Thoracic aorta (tissue), 2 donors: ENCODE measurements at places on chromosomes 6 and 20. TPM values are rescaled to one million over a fixed set of nuclear protein-coding genes. Genes with fewer than 3 reads are reported as not detected.

The PTCRA gene
- not detected for total RNA-seq

The C4A gene
- 162 TPM for total RNA-seq

The CFB gene
- 142 TPM for total RNA-seq

The CST5 gene
- total RNA-seq: not detected

- no peaks in the 10 kb centered on the region for H3K27me3 ChIP-seq
- H3K27ac ChIP-seq: no peak overlapping the region
- H3K4me1 ChIP-seq: no peaks in the 10 kb centered on the region
- no peak for DNase-seq
- H3K4me3 ChIP-seq: no peak overlapping the region
Observed at GRCh38 chr20:23584434-23585199, 16.3 kb upstream of the CST9L start.

GRCh38 chr6:101663100-101663499, 269.6 kb downstream of the GRIK2 start:
- H3K4me1 ChIP-seq: no peaks in the 10 kb centered on the region
- no peak overlapping the region for H3K27ac ChIP-seq
- H3K4me3 ChIP-seq: no peak overlapping the region
- H3K36me3 ChIP-seq: no peaks in the 10 kb centered on the region
- no peak for DNase-seq
- no peaks in the 10 kb centered on the region for H3K27me3 ChIP-seq

GRCh38 chr6:106757722-106758467, 128.5 kb downstream of the QRSL1 start:
- H3K4me1 ChIP-seq: no peaks in the 10 kb centered on the region
- H3K4me3 ChIP-seq: no peak overlapping the region
- no peaks in the 10 kb centered on the region for H3K27me3 ChIP-seq
- H3K36me3 ChIP-seq: no peaks in the 10 kb centered on the region

DNA sequence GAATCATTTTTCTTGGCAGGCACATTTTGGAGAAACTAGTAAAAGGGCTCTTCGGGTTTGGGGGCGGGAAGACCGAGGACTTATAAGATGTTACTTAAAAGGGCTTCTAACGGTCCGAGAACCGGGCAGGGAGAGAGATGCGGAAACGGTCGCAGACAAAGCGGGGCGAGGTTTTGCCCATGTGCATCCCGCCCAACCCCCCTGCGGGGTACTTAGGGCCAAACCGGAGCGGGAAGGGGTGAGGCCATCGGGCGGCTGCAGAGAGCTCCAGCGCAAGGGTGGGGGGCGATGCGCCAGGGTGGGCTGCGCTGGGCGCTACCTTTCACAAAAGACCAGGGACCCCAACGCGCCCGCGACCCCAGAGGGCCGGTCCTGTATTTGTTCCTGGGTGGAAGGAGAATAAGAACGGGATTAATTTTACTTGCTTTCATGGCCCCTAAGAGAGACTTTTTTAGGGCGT, 616 bp downstream of the TUBB start:
- H3K4me3 ChIP-seq: peak overlapping the region; percentile 93
- peak overlapping the region; percentile 92 for H3K27ac ChIP-seq
- peaks cover 65% of the 10 kb centered on the region for H3K4me1 ChIP-seq
- H3K36me3 ChIP-seq: peaks cover 27% of the 10 kb centered on the region
- H3K27me3 ChIP-seq: no peaks in the 10 kb centered on the region

DNA sequence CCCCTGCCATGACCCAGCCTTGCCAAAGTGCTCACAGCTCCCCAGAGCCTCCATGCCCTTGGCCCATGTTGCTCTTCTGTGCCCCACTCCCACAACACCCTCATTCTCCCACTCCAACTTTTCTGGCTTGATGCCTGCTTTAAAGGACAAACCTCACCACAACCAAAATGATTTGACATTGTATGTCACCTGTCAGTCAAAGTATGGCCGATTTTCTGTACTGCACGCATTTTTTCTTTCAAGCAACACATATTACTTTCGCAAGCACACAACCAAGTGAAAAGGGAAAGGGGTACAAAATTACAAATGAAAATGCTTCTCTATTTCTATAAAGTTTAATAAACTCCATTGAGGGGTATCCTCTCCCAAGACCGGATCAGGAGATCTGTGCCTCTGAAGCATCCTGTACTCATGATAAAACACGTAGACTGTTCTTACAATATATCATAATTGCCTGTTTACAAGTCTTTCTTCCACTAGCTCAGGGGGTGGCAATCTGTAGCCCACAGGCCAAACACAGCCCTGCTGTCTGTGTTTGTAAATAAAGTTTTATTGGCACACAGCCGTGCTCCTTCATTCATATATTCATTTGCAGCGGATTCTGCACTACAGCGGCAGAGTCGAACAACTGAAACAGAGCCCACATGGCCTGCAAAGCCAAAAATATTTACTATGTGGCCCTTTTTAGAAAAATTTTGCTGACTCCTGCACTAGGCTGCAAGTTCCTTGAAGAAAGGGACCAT, 32.5 kb downstream of the SLC22A23 start:
- no peak overlapping the region for H3K4me3 ChIP-seq
- no peak overlapping the region for H3K27ac ChIP-seq
- H3K27me3 ChIP-seq: no peaks in the 10 kb centered on the region
- no peaks in the 10 kb centered on the region for H3K36me3 ChIP-seq

- H3K4me1 ChIP-seq: peaks cover 18% of the 10 kb centered on the region
- no peaks in the 10 kb centered on the region for H3K36me3 ChIP-seq
- DNase-seq: no peak
- H3K27me3 ChIP-seq: no peaks in the 10 kb centered on the region
Observed at GRCh38 chr6:138774370-138774769, 801 bp downstream of the CCDC28A start.

DNA sequence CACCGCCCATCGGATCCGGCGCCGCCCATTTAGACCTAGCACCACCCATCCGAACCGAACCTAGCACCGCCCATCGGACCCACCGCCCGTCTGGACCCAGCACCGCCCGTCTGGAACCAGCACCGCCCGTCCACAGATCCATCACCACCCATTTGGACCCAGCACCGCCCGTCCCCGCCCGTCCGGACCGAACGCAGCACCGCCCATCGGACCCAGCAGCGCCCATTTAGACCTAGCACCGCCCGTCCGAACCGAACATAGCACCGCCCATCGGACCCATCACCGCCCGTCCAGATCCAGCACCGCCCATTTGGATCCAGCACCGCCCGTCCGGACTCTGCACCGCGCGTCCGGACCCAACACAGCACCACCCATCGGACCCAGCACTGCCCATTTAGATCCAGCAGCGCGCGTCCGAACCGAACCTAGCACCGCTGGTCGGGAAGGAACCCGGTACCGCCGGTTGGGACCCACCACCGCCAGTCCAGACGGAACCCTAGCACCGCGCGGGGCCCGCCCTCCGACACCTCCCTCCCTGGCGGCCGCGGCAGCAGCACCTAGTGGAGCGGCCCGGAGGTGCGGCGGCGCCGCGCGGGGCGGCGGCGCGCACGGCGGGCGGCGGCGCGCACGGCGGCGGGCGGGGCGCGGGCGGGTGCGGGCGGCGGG, 348 bp upstream of the AFDN start:
- H3K36me3 ChIP-seq: no peaks in the 10 kb centered on the region
- no peak overlapping the region for H3K27ac ChIP-seq
- H3K4me1 ChIP-seq: peaks cover 19% of the 10 kb centered on the region
- H3K27me3 ChIP-seq: no peaks in the 10 kb centered on the region
- no peak for DNase-seq
